Stimulated activated CD8-positive, alpha-beta memory T cell treated with anti-CD3 and anti-CD28 coated beads, Interleukin-4, amount 100 ng/mL, for 1 hour (primary cell): ENCODE measurements at places on chromosomes 4 and X.

DNA sequence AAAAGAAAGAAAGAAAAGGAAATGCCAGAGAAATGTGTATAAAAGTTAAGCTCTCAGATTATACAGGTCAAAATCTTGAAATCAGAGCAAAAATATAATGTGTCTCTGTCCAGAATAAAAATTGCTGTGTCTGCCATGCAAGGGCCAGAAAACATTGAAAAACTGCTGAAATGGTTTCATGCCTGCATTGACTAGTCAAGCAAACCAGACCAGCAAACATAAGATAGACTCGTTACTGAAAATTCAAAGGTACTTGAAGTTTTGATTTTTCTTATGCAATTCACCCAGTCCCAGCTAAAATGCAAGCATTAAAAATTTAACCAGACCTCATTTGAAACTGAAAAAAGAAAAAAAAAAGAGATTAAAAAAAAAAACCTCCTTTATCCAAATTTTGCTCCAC is 37.2 kb upstream of the NPFFR2 start:
- DNase-seq, result no peak

- DNase-seq, result no peak
Observed at GRCh38 chr4:11900359-11900758, 471.7 kb upstream of the HS3ST1 start.

DNA sequence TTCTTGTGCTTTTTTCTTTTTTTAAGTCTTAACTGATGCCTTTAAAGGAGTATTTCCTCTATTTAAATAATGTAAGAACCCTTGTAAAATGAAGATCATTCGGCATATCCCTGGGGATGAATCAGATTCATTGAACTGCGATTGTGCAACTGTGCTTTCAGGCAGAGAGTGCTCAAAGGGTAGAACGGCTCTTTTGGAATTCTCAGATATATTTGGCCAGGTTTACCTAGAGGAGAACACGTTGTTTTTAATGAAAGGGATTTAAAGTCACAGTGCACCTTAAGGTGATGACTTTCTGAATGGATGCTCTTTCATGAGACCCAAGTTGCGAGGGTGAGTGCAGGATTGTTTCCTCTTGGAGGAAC is 51.6 kb upstream of the ELOVL6 start:
- DNase-seq, result no peak

GRCh38 chrX:54044126-54044876 is at the start of gene PHF8:
PHF8 (minus strand) TSS chrX:54044473; CDS start chrX:54042728, 1,745 bp downstream.
- DNase-seq, result peak; percentile 90

- DNase-seq, result no peak
Observed at GRCh38 chr4:38185406-38186144, 225.4 kb downstream of the PTTG2 start.

DNA sequence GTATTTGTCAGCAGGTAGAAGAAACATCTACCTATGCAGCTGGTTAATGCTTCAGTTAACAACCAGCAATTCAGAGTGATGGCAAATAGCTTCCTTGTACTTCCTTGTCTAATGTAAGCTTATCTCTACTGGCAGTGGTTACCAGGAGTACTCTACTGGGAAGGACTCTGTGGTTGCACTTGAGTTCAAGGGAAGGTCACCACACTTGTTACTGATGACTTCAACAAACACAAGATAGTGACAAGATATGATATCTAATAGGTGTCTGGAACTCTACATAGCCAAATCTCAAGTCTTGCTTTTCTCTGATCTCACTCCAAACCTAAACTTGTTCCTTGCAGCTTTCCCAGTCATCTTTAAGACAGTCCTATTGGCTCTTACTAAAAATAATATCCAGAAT is 1644.9 kb upstream of the TENM3 start:
- DNase-seq, result no peak

DNA sequence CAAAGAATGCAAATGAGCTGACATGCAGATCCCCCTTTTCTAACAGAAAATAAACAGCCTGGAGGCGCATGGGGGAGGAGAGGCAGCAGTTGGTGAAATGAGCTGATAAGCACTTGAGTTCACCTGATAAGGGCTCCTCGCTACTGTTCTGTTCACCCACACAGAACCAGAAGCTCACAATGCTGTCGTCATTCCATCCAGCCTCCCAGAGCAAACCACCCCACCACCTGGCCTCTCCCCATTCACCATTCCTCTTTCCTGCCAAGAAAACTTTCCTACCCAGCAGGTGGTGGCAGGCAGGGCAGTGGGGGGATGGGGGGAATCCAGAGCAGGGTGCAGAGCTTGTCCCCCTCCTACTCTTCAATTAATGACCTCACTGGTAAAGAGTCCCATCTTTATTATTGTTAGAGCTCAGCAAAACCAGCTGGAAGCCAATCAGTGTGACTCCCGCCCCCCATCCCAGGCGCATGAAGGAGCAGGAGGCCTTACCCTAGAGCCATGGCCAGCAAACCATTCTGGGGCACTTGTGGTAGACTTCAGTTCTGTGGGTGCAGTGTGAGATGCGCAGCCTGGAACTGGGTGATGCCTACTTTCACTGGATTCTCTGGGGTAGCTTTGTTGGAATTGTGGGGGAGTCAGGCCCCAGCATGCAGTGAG is 350.3 kb downstream of the ZIC3 start:
- DNase-seq, result no peak

GRCh38 chrX:97637289-97637688 is 753.6 kb downstream of the RPA4 start:
- no peak for DNase-seq

DNA sequence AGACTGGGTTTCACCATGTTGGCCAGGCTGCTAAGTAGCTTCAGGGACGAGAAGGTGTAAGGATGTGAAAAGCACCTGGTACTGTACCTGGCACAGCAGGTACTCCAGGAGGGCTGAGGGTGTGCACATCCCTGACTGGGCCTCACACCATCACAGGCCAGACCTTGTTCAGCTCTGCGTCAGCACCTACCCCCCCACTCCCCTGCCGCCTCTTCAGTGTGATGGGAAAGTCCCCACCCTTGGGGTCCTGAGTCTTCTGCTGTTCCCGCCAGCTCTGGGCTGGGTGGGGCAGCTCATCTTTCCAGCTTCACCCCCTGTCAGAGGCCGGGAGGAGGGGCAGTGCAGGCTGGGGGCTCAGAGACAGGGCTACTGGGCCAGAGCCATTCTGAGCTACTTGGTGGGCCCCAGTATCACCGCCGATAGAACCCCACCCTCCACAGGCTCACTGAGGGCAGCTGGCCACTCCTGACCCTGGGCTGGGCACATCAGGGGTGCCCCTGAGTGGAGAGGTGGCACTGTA is 6.7 kb upstream of the SH3BP2 start:
- DNase-seq, result no peak
